ENCODE measurements at places on chromosomes 4 and X.

- no peak for DNase-seq
Observed at GRCh38 chr4:55892156-55892555, 38.7 kb downstream of the EXOC1 start.

- no peak for DNase-seq
Observed at GRCh38 chrX:151973060-151973661, 1.3 kb downstream of the GABRE start.

GRCh38 chr4:170138580-170139194 lies 48.9 kb upstream of the AADAT start:
- peak; percentile 56 for DNase-seq

DNA sequence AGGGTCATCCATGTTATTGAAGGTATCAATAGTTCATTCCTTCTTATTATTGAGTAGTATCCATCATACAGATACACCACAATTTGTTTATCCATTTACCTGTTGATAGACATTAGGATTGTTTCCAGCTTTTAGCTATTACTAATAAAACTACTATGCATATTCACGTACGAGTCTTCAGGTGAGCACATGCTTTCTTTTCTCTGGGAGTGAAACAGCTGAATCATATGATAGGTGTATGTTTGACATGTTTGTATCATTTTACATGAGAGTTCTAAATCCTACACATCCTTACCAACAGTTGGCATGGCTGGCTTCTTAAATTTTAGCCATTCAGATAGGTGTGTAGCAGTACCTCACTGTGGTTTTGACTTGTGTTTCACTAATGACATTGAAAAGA lies 556.6 kb upstream of the DIPK2B start:
- no peak for DNase-seq

DNA sequence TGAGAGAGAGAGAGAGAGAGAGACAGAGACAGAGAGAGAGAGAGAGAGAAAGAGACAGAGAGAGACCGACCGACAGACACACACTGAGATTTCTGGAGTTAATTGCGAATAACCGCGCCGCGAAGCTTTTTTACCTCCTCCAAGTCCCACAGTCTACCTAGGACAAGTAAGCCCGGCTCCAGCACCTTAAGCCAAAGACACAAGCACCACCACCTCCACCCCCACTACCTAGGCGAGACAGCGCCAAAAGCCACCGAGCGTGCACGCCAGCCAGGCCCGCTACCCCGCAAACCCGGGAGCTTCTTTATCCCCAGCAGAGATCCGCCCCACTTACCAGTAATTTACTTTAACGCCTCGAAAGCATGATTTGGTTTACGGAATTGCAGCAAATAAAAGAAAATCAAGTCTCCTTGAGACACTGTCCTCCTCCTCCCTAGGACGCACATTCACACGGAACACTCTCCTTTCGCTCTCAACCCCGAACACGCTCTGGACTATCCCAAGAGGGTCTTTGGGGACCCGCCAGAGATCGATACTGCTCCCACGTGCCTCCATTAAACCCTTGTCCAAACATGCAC lies 649.6 kb upstream of the DIPK2B start:
- DNase-seq: no peak

DNA sequence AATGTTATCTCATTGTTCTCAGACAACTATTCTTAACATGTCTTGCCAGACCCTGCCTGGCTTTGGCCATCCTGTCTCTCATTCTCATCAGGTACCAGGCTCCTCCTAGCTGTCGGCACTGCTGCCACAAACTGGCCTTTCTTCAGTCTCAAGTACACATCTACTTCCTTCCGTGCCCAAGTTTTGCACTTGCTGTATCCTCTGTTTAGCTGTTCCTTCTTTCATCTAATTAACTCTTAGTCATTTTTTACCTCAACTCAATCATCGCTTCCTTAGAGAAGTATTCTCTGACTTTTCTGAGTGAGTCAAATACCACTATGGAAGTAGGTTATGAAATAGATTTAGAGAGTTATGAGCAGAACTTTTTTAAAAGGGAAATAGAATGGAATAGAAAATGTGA lies 19.7 kb downstream of the CXCL3 start:
- no peak for DNase-seq

DNA sequence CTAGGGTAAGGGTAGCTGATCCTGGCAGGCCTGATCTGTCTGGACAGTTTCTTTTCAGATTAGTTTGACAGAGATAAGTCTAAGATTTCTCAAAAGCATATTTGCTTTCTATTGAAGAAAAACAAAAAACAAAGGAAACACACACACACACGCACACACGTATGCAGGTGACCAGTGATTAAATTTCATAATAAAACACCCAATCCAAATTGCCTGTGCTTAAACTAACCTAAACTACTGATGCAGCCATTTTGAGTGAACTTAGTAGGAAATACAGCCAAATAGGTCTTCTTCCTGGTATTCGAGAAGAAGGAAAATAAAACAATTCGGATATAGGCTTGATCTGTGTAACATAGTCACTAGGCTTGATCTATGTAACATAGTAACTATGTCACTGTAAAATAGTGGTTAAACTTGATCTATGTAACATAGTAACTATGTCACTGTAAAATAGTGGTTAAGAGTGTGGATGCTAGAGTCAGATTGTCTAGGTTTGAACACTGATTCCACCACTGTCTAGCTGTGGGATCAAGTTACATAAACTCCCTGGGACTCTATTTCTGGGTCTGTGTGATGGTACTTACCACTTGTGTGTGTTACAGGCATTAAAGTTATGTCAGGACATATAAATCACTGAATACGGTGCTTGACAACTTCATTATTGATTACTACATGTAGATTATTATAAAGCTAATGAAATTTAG lies 9.8 kb upstream of the CCNG2 start:
- DNase-seq: no peak

- no peak for DNase-seq
Observed at GRCh38 chr4:82823062-82823461, 24.5 kb upstream of the SCD5 start.

- no peak for DNase-seq
Observed at GRCh38 chr4:85102606-85103005, 136.1 kb upstream of the WDFY3 start.

DNA sequence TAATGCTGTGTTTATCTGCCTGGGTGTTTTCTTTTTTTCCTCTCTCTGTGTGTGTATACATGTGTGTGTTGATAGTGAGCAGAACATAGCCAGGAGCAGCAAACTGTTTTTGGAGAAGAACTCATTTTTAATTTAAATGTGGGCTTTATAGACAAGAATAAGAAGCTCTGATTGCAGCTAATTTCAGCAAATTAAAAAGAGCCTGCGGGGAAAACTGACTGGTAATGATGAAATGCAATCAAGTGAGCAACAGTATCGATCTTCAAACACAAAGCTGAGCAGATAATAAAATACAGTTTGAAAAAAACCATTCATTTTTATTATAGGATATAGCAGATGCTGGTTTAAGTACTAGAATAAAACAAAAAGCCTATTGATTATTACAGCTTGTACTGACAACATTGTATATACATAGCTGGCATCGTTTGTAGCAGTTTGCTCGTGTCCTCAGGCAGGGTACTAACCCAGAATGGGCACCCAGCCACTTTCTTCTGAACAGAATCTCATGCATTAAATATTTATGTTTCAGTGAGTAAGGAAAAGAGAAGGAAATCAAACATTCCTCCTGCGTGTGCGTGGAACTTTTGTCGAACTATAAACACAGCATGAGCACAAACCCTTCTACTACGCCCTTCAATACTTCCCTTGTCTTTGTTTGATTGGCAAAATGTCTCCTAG lies 73.5 kb upstream of the ZFP42 start:
- DNase-seq: no peak

- no peak for DNase-seq
Observed at GRCh38 chr4:113811359-113811758, 49.8 kb upstream of the CAMK2D start.

DNA sequence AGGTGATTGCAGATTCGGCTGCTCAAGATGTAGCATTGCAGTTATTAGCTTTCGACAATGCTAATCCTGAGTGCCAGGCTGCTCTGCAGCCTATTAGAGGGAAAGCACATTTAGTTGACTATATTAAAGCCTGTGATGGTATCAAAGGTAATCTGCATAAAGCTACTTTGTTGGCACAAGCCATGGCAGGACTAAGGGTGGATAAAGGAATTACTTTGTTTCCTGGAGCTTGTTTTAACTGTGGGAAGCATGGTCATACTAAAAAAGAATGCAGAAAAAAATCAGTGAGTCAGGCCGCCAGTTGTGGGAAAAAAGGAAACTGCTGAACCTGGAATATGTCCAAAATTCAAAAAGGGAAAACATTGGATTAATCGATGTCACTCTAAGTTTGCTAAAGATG lies 154.9 kb upstream of the TECRL start:
- DNase-seq: no peak

- no peak for DNase-seq
Observed at GRCh38 chr4:55143858-55144257, 18.5 kb upstream of the KDR start.

DNA sequence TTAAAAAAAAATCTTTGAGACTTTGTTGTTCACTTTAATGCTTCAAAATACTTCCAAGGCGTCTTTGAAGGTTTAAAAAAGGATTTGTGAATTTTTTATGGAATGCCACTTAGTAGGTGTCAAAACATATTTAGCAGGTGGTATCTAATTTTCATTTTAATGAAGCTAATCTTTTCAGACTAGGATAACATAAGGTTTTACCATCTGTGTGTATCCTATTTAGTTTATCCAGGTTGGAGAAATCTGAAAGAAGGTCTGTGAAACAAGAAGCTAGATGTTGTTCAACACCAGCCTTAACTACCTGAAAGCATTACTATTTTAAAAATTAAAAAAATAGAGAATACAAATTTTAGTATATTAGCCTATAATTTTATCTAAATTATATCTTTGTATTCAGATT lies 193.4 kb downstream of the GRID2 start:
- no peak for DNase-seq

Data from progenitor cell of endocrine pancreas (in vitro differentiated cells).